NCI-H1105 treated with DMSO at 0.1 percent for 48 hours (cell line): ENCODE measurements at places on chromosomes 11 and 22.

DNA sequence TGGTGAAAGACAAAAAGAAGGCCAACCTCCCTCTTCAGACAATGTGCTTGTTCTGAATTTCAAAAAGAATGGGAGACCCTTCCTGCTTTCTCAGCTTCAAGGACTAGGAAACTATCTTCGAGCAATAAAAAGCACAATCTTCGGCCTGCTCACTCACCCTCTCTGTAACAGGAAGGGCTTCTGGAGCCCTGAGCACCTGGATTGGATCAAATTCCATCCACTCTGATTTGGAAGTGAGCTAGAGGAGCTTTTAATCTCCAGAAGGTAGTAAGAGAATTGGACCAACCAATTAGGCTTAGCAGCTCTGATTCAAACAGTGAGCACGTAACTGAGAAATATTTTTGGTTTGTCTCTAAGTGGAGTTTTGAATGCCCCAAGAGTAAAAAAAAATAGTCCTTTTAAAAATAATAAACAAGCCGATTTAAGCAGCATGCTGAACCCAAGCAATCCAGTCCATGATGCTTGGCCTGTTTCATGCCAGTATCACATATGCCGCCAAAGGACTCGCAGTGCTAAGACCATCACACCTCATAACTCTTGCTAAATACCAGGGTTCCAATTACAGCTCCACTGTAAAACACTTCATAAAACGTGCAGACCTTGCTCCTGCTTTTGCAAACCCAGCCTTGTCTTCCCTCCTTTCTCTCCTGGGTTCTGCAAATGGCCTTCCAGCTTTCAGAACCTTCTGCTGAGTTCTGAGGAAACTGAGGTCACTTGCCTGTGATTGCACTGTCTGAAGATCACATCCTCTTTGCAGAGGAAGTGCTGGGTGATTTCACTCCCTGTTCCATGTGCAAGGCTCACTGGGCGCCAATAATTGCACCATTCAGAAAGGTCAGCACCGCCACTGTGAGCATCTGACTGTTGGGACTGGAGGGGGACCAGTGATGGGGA, 74.4 kb downstream of the SLC1A2 start:
- no peak for DNase-seq

DNA sequence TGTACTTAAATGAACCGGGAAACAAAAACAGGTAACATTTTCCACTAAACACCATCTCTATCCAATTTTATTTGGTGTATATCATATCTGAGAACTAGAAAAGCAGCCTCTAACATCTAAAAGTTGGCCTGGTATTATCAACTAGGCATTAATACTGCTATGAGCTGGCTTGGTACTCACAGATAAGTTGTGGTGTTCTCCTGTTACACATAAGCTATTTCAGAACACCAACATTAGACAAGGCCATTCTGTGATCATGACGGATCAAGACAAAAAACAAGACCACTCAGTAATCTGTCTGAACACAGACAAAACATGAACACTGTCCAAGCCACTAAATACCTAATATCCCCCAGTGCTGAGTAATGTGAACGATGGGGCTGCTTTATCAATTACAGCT, 11.9 kb downstream of the RIC3 start:
- DNase-seq: no peak

DNA sequence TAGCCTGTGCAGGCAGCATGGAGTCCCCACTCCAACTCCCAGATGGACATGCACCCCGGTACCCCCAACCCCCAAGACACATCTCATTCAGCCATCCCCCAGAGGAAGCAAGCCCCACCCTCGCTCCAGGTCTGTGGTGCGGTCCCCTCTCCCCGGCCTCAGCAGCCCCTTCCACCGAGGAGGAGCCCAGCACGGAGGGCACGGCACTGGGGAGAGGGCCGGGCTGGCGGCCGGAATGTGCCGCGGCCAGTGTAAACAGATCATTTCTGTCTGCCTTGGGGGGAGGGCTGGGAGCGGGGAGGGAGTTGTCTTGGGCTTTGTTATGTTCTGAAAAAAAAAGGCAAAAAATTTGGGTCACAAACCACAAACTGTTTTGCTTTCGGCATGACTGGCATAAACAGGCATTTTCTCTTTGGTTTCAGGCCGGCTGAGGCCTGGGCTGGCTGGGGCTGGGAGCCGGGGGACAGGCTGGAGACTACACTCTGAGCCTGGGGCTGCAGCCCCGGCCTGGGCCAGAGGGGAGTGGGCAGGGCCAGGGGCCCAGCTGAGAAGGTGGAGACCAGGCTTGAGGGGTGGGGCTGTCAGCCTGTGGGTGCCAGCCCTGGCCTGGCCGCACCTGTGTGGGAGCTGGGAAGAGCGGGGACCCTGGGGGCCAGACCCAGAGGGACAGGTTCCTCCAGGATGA, 16.8 kb downstream of the IGF2 start:
- DNase-seq: no peak

GRCh38 chr11:134404575-134405341, 7.3 kb downstream of the B3GAT1 start:
- DNase-seq: no peak

GRCh38 chr11:78419327-78419726, 1.7 kb upstream of the GAB2 start:
- no peak for DNase-seq

GRCh38 chr11:127619946-127620345, 619.4 kb upstream of the KIRREL3 start:
- no peak for DNase-seq

DNA sequence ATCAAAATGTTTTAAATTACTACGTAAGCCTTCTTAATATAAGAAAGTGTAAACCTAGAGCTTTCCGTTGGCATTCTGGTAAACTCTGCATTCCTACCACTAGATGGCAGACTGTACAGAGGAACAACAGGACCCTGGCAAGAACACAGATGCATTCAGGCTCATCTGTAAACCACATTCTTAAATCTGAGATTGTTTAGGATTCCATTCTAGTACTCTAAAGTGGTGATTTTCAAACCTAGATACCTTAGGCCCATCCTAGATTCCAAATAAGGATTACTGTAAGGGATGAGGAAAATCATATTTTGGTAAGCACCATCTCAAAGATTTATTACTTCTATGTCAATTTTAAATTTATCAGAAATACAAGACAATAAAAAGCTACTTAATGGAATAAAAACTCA, 26.9 kb downstream of the PICALM start:
- peak; percentile 77 for DNase-seq

GRCh38 chr11:1843098-1843473, 4.3 kb downstream of the TNNI2 start:
- DNase-seq: no peak

GRCh38 chr11:99368583-99368982, 347.8 kb downstream of the CNTN5 start:
- peak; percentile 47 for DNase-seq
